ENCODE measurements at places on chromosomes 3 and 15.

DNA sequence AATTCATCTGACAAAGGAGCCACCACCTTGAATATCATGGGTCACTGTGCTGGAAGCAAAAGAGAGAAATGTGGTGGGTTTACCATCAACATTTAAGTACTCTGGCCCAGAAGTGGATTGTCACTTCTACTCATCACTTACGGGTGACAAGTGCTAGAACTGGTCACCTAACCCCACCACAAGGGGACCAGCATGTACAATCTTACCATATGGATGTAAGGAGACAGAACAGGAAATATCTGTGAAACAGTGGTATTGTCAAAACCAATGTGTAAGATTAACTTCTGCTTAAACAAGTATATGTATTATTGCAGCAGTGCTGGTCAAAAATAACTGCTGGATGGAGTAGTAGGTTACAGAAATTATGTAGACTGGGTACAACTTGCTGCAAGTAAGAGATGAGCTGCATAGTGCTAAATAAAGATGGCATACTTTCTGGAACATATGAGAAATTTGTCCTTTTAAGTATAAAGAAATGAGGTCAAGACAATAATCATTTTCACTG lies 171.8 kb downstream of the POTEB3 start:
- DNase-seq: no peak

DNA sequence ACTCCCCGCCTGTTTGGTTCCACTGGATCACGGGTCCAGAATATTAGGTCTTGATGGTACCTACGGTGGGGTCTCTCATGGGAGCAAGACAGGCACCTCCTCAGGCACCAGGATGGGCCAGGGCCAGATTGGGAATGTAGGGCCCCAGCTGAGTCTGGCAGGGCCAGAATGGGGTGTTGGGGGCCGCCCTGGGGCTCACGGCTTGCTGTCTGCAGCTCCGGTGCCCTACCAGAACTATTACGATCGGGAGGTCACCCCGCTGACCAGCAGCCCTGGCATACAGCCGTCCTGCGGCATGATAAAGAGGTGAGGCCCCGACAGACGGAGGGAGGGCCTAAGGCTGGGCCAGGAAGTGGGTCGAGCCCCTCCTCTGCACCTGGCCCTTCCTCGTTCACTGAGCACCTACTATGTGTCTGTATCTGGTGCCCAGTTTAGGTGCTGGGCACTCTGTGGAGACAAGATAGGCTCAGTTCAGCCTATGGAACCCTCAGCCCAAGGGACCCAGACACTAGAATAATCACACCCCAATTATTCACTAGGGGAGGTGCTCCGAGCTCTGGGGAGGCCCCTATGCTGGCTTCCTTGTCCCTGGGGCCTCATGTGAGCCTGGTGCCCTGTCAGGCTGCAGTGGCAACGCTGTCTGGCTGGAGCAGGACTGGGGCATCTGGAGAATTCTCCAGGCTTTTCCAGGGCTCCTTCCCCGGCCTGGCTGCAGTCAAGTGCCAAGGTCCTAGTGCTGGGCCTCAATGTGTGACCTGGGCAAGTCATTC lies 37.9 kb downstream of the PSTPIP1 start:
- DNase-seq: no peak

DNA sequence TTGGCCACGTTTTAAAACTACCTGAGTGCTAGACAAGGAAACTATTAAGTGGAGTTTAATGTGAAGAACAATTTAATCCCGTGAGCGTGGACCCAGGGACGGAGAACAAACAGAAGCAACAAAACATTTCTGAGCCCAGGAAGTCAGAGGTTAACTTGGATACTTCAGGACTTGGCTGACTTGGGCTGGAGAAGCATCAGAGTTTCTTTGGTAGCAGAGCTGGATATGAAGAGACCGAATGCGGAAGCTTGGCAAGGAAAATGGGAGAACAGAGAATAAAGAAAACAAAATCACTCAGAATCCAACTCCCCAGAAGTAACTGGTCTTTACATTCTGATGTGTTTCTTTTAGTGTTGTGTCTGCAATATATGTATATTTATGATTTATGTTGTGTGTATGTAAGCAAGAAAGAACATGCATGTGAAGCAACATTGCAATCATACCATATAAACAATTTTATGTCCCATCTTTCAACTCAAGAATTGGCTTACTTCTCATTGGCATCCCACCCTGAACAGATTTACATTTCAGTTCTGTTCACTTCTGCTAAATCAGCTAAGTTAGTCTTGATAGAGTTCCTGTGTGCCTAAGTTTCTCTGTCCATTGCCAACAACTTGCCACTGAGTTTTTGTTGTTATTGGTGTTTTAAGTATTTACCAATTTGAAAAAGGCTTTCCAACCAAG lies 17.2 kb upstream of the PLOD2 start:
- no peak for DNase-seq

GRCh38 chr15:72237029-72237852 lies 6.3 kb upstream of the PKM start:
- no peak for DNase-seq

- DNase-seq: no peak
Observed at GRCh38 chr3:11726146-11726545, 82.4 kb upstream of the VGLL4 start.
